ENCODE measurements at places on chromosomes 12 and 14.

DNA sequence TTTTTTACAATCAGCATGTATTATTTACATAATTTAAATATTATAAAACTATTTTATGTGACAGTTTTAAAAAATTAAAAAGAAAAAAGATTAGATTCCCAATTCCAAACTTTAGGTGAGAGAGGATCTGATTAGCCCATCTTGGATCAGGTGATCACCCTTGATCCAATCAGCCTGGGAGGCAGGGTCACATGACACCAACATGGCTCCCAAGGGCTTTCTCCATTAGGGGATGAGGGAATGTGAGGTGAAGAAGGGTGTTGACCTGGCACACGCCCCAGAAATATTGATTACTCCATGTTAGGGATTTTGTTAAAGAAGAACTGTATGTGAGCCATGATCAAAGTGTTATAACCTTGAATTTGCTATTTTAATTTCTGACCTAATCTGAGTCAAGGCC, 225.4 kb downstream of the RBM19 start:
- DNase-seq: no peak

GRCh38 chr12:32334371-32334777, 65.0 kb upstream of the FGD4 start:
- DNase-seq: no peak

GRCh38 chr12:47882781-47883546, 21.8 kb downstream of the VDR start:
- DNase-seq: no peak

- DNase-seq: no peak
Measured at GRCh38 chr14:29005647-29006046, 239.1 kb downstream of the FOXG1 start.

DNA sequence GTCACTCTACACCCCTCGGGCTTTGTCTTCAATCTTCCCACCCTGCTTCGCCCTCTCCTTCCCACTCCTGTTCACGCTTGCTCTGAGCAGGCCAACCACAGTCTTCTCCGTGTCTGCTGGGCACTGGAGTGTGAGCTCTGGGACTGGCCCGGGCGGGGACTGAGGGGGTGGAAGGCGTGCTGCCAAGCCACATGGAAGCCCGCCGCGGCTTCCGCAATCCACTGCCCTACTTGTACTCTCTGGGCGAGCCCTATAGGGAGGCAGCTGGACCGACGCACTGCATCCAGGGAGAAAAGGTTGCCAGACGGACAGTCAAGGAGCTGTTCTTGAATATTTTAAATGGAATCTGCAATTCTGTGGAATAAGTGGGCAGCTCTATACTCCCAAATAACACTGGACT, 24.8 kb downstream of the GOLGA3 start:
- DNase-seq: no peak

DNA sequence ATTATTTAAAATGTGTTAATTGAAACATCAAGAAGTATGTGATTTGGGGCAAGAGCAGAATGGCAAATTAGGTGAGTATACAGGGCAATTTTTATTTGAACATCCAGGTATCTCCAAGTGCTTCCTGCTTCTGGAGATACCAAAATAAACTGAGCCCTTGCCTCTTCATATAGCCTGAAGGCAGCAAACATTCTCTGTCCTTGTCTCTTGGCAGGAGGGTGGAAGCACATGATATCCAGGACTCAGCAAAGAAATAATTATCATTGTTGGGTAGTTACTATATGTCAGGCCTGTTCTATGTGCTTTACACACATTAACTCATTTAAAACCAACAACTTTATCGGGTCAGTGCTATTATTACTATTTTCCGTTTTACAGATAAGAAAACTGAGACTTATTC, 12.5 kb downstream of the LIN7A start:
- DNase-seq: no peak

GRCh38 chr12:34402228-34402898, 380.1 kb downstream of the ALG10 start:
- no peak for DNase-seq

- DNase-seq: no peak
Measured at GRCh38 chr12:86799616-86800015, 543.4 kb upstream of the MGAT4C start.

- peak; percentile 75 for DNase-seq
Measured at GRCh38 chr14:89067293-89067972, 243.0 kb downstream of the TTC8 start.

GRCh38 chr14:75653563-75653962, 7.1 kb downstream of the ERG28 start:
- no peak for DNase-seq

- no peak for DNase-seq
Measured at GRCh38 chr12:127781336-127781735, 485.6 kb upstream of the TMEM132C start.

GRCh38 chr14:64053694-64054669, 201.2 kb downstream of the SYNE2 start:
- DNase-seq: no peak

- peak; percentile 61 for DNase-seq
Measured at GRCh38 chr12:27048822-27049752, 26.7 kb downstream of the MED21 start.

GRCh38 chr12:12676605-12677004, 19.4 kb downstream of the GPR19 start:
- no peak for DNase-seq

- DNase-seq: no peak
Measured at GRCh38 chr12:66329941-66330340, 27.6 kb downstream of the HELB start.

DNA sequence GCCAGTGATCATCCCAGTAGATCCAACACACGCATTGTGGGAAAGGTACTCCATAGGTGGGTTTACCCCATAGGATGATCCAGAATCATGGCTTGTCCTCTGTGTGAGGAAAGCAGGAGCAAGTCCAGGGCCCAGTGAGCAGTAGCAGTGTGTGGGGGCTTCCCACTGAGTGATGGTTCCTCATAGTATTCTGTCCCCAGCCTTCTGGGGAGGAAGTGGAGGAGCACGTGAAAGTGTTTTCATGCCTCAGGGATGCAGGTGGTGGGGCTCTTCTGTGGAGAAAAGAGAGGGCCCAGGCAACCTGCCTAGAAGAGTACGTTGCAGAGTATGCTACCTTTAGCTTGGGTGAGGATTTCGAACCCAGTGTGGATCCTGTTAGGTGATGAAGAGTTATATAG, 56.5 kb downstream of the SUSD6 start:
- DNase-seq: no peak

GRCh38 chr14:22314183-22314820, 274.7 kb downstream of the DAD1 start:
- DNase-seq: peak; percentile 81

- DNase-seq: no peak
Measured at GRCh38 chr12:62957233-62957953, 22.4 kb upstream of the PPM1H start.

DNA sequence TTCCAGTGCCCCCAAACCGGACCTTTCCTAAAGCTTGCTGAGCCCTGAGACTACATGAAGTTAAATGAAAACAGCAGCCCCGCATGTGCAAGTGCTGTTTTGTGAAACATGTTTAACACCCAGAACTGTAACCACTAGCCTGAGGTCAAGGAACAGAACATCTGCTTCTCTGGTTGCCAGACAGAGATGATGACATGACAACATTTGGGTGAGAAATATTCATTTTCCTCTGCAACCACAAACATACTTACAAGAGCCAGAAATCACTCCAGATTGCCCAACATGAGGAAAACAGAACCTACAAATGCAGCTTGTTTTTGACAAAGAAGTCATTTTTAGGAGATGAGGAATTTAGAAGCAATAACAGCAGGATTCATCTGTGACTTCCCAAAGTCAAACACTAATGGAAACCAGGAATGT, 110.4 kb downstream of the BCAT1 start:
- DNase-seq: peak; percentile 90

GRCh38 chr14:105939810-105940508, 413.6 kb downstream of the TMEM121 start:
- no peak for DNase-seq

DNA sequence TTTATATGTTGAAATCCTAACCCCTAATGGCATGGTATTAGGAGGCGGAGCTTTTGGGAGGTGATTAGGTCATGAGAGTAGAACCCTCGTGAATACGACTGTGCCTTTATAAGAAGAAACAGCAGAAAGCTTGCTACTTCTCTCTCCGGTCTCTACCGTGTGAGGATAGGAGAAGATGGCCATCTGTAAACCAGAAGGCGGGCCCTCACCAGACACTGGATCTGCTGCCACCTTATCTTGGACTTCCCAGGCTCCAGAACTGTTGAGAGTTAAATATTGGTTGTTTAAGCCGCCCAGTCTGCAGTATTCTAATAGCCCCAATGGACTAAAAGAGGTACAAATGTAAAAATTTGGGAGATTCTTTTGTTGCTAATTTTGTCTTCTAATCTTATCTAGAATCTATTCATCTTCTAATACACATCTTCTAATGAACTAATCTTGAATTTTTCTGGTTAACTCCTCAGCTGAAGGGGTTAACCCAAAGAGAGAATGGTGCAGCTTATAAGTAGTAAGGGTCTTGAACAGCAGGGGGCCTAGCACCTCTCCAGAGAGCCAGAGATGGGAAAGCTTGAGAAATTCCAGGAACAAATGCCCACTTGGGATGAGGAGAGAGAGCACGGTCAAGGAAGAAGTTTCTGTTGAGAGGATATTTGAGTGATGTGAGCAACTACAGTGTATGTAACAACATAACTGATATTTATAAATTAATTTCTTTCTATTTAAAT, 264.0 kb upstream of the GRIP1 start:
- no peak for DNase-seq

DNA sequence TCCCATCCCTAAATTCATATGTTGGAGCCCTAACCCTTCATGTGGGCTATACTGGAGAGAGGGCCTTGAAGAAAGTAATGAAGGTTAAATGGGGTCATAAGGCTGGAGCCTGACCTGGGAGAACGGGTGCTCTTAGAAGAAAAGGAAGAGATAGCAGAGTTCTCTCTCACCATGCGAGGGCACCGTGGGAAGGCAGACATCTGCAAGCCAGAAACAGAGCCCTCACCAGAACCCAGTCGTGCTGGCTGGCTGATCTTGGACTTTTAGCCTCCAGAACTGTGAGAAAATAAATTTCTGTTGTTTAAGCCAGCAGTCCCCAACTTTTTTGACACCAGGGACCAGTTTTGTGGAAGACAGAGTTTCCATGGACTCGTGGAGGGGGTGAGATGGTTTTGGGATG, 149.3 kb downstream of the ATP23 start:
- no peak for DNase-seq

DNA sequence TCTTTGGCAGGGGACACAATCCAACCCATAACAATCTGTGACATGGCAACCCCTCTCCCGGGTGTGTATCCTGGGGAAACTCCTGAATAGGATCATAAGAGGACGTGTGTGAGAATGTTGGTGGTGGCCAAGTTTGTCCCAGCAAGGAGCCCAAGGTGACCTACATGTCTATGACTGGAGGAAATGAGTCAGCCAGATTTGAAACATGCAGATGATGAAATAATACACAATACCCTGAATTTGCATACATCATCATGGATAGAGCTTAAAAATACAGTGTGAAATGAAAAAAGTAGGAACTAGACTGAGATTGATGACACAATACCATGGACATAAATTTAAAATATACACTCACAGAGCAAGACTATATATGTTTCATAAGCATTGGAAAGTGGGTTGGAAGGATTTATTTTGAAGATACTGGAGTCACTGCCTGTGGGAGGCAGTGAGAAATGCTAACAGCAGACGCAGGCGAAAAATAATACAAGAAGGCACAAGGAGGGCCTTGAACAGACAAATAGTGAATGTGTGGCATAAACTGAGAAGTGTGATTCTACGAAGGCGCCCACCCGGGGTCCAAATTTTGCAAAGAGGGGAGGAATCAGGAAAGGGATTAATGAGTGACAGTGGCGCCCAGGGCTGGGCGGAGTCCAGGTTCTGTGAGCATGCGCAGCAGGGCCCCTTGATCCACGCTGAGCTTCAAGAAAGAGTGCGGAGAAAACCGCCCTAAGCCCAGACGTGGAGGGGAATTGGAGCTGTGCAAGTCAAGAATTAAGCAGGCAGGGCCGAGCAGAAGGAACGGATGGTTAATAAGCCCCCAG, 7.0 kb upstream of the MAP1LC3B2 start:
- peak; percentile 22 for DNase-seq

GRCh38 chr12:81416571-81416970, 338.7 kb downstream of the ACSS3 start:
- no peak for DNase-seq

All from trophoblast cell (in vitro differentiated cells and primary cell).